ENCODE measurements at places on chromosomes 1 and 21.

GRCh38 chr1:229114850-229115365, 156.0 kb upstream of the RAB4A start:
- DNase-seq, result no peak

GRCh38 chr1:14756589-14757285, 158.3 kb downstream of the KAZN start:
- no peak for DNase-seq

GRCh38 chr1:179926850-179927205, 27.8 kb upstream of the CEP350 start:
- DNase-seq, result no peak

GRCh38 chr21:25214676-25215075, 392.6 kb downstream of the MRPL39 start:
- DNase-seq, result no peak

GRCh38 chr1:240342251-240342625, 250.6 kb downstream of the FMN2 start:
- no peak for DNase-seq

- no peak for DNase-seq
These were observed 13.1 kb downstream of the UBIAD1 start for GRCh38 chr1:11285883-11286734.

- DNase-seq, result no peak
These were observed 26.6 kb downstream of the SLC22A15 start for GRCh38 chr1:116002781-116003420.

DNA sequence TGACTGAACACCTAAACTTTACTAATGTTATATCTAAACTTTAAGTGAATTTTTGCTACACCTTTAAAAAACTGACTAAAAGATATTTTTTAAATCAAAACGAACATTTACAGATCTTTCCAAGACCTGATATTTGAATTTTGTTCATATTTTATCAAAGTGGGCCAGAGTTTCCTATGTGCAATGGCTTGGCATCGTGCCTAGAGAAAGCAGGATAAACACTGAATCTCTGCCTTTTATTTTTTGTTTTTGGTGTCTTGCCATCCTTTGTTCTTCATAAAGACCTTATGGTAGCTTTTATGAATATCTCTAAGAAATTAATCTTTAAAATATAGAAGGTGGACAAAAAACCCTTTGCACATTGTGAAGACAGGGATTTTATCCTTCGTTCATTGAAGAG, 25.8 kb upstream of the VPS26C start:
- DNase-seq, result no peak

DNA sequence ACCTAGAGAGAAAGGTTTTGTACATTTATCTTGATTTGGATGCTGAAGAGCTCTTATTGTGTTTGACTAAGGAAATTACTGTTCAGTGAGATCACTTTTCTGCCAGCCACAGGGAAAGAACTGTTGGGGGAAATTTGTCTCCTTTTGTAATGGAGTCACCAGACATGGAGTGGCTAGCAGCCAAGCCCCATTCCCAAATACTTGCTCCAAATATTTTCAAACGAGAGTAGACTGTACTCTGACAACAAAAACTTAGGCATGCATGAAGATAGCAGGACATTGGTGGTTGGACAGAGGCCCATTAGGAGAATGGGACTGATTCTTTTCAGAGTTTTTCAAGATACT, 21.1 kb downstream of the IPO9 start:
- DNase-seq, result peak; percentile 68

DNA sequence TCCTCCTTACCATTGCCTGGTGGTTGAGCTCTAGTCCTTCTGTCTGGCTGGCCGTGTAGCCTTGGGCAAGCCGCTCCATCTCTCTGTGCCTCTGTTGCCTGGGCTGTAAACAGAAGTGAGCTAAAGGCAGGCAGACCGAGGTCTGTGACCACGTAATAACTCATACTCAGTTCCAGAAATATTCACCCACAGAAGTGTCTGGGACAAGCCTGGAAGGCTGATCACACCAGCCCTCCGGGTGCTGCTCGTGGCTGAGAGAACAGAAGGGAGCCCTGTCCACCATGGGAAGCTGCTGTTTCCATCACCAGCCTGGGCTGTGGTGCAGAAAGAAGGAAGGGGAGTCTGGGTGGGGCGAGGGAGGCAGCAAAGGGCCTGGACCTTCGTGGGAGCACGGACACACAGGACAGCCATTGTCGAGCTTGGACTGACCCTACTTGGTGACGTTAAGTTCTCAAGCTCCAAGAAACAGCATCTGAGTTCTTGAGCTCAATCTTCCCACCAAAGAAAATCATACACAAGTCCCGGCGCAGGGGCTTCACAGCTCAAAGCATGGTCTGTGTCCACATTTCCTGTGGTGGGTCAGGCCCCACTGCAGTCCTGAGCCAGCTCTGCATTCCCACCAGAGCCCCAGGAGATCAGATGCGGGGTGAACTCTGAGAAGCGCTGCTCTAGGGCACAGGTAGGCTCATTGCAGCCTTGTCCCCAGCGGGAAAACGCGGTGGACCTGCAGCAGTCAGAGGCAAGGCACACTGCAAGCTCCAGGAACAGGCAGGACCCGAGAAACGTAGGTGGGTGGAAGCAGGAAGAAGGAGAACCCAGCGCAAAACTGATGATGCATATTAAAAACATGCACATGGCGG, 61.8 kb downstream of the RUNX3 start:
- DNase-seq, result no peak

GRCh38 chr1:154416471-154417337, 11.6 kb downstream of the IL6R start:
- peak; percentile 43 for DNase-seq

DNA sequence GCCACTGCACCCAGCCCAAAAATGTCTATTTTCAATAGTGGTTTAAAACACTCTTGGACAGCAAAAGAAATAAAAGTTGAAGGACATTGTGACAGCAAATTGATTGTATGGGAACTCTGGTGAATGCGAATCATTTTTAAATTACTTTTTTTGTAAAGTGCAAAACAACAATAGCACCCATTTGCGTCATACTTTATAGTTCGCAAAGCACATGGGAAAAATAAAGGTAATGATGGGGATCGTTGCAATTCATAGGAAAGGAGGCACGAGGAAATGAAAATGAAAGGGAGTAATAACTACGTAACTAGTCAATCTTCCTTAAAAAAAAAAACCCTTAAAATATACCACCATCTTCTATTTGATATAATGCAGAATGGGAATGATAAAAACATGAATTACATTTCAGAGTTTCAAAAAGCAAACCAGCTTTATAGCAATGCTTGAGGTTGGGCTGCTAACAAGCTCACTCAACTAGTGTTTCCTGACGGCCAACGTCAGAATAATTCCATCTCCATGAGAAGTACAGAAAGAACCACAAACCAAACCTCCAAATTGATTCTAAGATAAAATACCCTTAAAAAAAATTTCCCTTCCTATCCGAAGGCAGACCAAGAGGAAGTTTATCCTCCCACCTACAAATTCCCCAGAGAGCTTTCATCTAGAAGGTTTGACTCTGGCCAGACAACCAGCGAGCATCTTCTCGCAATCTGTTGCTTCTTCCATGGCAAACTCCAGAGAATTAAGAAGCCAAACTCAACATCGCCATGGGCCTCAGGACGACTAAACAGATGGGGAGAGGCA, at the start of gene EDARADD:
TSS of gene EDARADD (plus strand) at position 606 of the 801 bp plus-strand sequence. CDS start at position 765, 159 bp downstream.
- no peak for DNase-seq

DNA sequence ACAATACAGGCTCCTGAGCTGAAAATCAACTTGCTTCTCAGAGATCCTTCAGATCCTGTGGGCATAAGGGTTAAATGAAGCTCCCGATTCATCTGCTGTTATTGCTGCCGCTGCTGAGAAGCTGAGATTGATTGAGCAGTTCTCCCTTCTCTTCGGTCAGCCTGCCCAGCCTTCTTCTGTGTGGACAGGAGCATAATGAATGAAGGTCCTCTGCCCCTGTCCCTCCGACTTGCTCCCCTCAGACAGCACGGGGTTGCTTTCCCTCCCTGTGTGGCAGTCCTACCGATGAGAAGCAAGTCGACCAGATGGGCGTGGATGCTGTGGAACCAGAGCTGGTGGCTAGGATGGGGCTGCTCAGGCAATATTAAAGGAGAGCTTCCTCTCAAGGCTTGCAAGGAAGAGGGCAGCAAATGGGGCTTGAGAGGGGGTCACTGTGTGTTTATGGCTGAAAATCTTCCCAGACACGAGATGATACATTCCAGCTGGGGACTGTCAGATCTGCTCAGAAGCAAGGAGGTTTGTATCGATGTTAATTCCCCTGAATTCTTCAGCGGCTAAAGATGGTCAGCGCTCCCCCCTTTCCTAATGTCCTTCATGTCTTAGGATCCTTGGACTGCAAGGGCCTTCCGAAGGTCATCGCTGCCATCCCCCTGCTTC, 63.9 kb upstream of the GOLT1A start:
- no peak for DNase-seq

DNA sequence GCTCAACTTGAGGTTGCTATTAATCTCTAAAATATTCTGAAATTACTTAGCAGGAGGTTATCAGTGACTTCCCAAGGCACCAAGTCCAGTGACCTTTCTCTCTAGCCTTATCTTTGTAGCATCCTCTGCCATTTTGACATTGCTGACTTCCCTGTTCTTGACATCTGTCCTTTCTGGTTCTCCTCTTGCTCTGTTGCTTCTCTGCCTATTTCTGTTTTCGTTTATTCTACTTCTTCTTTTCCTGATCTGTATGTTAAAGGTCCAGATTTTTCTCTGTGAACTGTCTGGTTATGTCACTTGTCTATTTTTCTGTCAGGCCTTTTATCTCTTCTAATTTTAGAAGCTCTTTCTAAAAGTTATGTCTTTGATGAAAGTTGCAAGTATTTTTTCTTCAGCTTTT, 178.8 kb downstream of the VPS13D start:
- no peak for DNase-seq

GRCh38 chr1:175176246-175176645, 16.3 kb downstream of the KIAA0040 start:
- no peak for DNase-seq

GRCh38 chr21:42319851-42320572, 4.8 kb upstream of the TFF3 start:
- DNase-seq, result no peak

GRCh38 chr1:93255222-93256079, 74.9 kb downstream of the CCDC18 start:
- DNase-seq, result no peak

DNA sequence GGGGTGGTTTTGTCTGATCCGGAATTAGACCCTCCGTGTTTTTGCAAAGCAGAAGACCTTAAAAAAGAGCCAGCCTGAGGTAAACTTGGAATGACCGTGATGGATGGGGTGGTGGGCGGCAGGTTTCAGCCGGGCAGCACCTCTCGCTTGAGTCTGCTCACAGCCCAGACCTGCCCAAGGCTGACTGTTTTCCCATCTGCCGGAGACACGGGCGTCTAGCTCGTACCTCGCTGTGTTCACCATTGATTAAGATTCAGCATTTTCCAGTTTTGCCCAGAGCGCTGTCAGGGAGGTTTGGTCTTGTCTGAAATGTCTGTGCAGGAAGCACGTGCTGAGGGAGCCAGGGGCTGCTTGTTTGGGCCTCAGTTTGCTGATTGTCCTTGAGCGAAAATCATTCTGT, 591 bp downstream of the KCNAB2 start:
- DNase-seq, result no peak

GRCh38 chr1:65148548-65149350, 746 bp downstream of the AK4 start:
- DNase-seq, result peak; percentile 79

DNA sequence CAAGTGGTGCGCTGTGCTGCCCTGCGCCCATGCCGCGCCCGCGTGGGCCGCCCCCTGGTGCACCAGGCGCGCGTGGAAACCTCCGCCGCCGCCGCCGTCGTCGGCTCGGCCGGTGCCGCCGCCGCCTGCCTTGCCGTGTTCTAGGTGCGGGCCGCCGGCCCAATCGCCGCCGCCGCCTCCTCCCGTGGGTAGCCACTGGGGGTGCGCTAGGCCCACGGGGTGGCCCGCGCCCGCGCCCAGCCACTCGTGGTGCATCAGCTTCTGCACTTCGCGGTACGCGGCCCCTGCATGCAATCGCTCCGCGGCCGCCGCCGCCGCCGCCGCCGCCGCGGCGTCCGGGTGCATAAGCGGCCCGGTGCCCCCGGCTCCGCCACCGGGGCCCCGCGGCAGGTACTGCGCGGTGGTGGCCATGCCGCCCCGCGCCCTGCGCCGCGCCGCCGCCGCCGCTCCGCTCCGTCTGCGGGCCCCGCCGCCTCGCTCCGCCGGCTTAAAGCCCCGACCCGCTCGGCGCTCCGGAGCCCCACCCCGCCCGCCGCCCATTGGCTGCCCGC, at the start of gene POU3F1:
TSS of gene POU3F1 (minus strand) at position 461 of the 551 bp plus-strand sequence. CDS start at position 411, 50 bp downstream.
- DNase-seq, result no peak
